D721Med (cell line): ENCODE measurements at places on chromosomes 6 and 20.

DNA sequence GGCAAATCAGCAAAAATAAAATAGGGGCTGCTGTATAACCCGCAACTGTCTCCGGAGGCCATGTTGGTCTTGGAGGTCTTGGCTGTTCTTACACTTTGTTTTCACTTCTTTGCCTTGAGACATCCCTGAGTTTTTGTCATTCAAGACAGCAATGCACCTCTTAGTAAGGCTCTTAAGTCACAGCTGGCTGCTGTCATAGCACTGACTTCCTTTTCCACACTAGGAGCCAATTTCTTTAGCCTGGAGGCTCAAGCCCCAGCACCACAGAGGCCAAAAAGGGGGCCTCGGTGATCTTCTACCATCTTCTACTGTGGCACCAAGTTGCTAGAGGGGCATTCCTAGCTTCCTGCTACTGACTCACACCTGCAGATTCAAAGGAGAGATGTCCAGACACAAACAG is 536.3 kb downstream of the CDH26 start:
- DNase-seq: no peak

- no peak for DNase-seq
Observed at GRCh38 chr20:36872852-36873251, 3.1 kb upstream of the TLDC2 start.

DNA sequence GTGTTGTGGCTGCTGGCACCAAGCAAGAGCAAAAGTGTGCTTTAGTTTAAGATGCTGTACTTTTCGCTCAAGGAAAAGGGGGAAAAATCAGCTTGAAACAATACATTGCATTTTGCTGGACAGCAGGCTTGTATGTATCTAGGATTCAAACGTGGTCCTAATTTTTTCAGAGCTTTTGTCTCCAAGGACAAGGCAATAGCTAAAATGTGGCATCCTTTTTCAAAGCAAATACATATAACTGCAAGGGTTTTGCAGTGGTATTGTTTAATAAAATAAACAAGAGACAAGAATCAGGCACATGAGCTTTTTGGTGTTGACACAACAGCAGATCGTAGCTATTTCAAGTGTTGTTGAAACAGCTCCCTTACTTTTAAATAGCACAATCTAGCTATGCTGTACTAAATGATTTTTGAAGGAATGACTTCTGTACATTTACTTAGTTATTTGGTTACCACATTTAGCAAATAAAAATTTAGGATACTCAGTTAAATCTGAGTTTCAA is 137.0 kb upstream of the HEY2 start:
- DNase-seq: no peak

DNA sequence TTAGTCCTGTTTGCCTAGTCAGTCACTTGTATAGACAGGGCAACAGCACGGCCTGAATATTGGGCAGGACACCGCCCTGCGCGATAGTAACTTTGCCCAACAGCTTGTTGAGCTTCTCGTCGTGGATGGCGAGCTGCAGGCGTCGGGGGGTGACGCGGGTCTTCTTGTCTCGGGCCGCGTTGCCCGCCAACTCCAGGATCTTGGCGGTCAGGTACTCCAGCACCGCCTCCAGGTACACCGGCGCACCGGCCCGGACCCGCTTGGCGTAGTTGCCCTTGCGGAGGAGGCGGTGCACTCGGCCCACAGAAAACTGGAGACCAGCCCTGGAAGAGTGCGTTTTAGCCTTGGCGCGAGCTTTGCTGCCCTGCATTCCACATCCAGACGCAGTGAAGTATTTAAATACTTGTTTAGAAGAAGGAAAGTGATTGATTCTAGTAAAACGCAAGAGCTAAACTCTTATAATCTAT is 92.8 kb upstream of the BTN3A2 start:
- DNase-seq: no peak

DNA sequence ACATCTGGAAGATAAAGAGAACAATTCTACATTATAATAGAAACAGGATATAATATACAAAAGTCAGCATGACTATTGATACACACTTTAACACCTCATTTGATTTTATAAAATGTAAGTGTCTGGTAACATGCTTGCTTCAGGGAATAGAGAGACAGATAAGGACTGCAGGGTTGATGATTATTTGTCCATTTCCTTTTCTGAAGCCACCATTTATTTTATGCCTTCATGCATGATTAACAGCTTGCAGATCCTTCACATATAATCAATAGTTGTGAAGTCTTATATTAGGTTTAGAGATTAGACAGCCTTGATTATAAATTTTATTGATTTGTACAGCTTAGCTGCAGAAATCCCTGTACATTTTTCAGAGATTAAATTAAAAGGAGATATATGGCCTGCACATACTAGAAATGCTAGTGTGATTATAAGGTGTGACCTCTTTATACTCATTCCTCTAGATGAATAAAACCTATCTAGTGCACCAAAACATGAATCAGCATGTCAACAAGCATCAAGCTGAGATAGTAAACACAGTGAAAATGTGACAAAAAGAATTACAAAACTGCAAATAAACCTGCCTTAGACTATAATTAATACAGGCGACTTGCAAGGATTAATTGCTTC is 198.8 kb upstream of the THEMIS start:
- DNase-seq: no peak

- no peak for DNase-seq
Observed at GRCh38 chr6:163761481-163761880, 347.0 kb downstream of the QKI start.

DNA sequence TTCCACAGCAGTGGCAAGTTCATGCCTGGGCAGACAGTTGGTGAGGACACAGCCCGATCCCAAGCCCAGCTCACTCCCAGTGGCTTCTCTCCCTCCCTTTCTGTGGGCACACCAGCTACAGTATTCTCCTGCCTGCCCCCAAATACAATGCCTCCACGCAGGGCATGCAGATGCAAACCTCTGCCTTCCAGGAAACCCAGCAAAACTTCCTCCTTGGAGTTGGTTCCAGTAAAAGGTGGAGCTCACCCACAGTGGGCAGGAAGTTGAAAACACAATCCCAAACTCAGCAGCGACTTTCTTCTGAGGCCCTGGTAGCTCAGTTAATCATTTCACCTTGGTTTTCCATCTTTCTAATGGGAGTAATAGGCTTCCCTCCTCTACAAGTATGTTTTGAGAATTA is 93.7 kb downstream of the LY86 start:
- DNase-seq: no peak

DNA sequence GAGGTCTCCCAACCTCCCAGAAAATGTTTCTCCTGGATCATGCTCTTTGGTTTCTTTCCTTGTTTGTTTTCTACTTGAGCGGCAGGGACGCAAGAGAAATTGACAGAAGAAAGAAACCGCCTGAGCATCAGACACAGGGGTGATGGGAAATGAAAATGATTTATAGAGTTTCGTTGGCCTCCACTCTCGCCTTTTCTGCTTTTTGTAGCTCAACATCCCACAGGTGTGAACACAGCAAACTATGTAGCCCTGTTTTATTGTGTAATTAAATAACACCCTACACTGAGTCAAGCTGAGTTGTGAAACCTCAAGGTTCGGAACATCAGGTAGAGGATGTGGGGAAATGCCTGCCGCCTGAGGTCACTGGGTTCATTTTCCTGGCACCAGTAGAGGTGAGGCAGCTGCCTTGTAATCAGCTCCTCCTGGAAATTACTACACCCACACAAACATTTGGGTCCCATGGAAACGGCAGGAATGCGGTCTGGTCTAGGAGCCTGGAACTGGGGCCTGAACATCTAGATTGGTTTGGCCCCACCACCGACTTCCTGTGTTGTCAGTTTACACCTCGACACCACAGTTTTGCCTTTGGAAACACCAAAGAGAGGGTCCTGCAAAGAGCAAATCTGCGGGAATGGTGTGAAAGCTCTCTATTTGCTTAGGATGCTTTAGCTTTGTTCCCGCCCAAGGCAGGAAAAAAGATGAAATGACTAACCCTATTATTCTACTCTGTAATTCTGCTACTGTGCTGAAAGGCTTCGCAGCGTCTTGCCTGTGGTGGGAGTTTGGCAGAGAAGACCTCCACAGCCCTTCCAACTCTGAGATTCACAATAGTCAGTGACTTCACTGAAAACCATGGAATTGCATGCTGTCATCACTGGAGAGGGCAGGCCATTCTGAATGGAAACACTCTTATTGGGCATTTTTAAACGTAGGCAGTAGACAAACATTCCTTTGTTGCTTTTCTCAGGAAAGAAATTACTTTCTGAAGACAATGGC is 53.0 kb downstream of the ADAT2 start:
- DNase-seq: no peak

DNA sequence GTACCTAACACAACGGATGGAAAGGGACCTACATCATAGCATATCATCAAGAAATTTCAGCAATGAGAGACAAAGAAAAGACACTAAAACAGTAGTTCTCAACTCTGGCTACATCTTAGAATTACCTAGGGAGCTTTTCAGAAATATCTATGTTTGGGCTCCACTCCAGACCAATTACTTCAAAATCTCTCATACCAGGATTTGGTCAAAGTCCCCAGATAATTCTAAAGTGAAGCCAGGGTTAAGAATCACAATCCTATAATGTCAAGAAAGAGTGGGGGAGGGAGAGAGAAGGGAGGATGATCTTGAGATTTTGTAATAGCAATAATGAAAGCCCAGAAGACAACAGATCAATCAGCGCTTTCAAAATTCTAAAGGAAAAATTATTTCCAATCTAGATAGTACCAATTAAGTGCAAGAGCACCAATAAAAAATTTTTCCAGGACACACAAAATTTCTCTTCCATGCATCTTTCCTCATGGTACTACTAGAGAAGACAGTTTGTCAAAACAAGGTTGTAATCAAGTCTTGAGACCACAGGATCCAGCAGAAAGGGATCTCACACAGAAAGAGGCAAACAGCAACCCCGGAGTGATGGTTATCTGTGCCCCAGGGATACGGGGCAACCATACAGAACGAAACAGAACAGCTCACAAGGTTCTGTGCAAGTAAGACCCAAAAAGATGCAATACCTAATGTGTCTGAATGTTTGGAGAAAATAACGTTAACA is 152.9 kb upstream of the DST start:
- no peak for DNase-seq

- no peak for DNase-seq
Observed at GRCh38 chr6:33983109-33983716, 162.7 kb downstream of the GRM4 start.

DNA sequence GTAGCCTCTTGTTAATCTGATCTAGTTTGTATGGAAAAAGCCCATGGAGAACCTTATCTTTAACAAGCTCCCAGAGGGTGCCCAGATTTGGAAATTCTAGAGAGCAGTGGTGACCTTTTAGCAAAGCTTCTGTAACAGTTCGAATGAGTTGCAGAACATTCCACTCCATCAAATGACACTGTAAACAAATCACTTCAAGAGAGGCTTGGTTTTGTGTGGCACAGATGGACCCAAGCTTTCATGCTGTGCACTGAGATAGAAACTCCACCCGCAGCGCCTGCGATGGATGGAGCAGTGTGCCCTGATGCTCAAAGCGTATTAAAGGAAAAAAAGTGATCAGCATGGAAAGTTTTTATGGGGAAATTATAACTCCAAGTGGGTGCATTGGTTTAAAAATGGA is 55.1 kb upstream of the ISM1 start:
- DNase-seq: no peak

- DNase-seq: no peak
Observed at GRCh38 chr6:155248008-155249001, 15.5 kb upstream of the CLDN20 start.

DNA sequence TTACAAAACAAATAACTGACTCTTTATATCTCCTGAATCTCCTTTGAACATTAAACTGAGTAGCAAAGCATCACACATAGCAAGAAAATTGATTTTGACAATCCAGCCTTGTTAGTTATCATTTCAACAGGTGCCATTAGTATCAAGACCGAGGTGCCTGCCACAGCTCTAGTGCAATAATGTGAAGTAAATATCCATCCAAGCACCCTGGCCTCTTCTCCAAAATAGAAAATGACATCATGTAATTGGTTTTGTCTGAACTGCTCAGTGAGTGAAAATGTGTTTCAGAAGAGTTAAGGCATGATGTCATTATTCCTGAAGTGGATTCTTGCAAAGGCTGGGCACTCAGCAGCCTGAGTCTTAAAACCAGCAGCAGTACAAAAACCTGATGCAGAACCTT is 341.4 kb downstream of the PLCB1 start:
- DNase-seq: no peak

DNA sequence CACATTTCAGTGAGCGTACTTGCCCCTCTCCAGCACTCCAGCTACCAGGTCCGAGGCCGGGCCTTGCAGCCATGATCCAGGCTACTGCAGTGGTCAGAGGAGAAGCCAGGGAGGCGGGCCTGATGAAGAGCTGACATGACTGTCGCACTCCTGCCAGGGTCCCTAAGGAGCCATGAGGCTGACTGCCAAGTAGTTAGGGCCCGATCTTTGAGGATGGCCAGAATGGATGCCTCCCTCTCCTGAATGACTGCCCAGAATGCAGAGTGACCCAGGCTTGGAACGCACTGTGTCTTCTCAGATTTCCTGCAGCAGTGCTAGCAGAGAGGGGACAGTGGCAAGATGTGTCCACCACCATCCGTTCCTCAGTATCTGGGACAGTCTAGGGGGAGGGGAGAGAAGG is 24.7 kb upstream of the LRFN2 start:
- no peak for DNase-seq

DNA sequence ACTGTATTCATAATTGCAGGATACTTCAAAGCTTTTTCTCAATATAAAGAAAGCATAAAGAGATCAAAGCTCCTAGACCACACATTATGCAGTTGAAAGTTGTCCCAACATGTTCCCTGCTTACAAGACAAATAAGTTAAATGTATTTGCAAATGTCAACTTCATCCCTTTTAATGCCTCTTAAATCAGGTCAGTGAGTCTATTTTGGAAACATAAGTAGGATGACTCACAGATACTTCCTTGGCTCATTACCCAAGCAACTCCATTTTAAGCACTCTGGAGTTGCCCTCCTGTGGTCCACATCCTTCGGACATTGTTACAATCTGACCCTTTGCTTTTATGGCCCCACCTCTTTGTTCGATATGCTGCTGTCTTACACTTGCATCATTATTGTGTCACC is 162.0 kb downstream of the FAXC start:
- no peak for DNase-seq

GRCh38 chr6:32108727-32109113 is 418 bp downstream of the TNXB start:
- DNase-seq: no peak

DNA sequence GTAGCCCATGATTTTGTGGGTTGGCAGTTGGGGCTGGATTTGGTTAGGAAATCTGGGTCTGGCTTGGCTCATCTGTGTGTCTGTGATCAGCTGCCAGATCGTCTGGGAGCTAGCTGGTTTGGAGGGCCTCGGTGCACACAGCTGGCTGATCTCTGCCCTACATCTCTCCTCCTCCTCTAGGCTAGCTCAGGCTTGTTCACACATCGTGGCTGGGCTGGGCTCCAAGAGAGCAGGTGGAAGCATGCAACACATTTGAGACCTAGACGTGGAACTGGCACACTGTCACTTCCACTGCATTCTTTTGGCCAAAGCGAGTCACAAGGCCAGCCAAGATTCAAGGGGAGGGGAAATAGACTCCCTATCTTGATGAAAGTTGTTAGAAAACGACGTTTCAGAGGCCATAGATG is 15.9 kb downstream of the NDUFAF5 start:
- DNase-seq: no peak

GRCh38 chr6:14191761-14192160 is 74.2 kb downstream of the CD83 start:
- no peak for DNase-seq
